GM23338 (cell line): ENCODE measurements at places on chromosomes 3 and 15. TPM values are rescaled to one million over a fixed set of nuclear protein-coding genes. Genes with fewer than 3 reads are reported as not detected.

The PLXND1 gene
- 30.7 and 60.4 TPM in 2 replicates for total RNA-seq

The SCG5 gene
- total RNA-seq, result 48.1 and 49.2 TPM in 2 replicates

The RTP1 gene
- total RNA-seq, result 4.4 and 5.9 TPM in 2 replicates

The CLDN1 gene
- 4.2 and 4.6 TPM in 2 replicates for total RNA-seq

The MASP1 gene
- 1.6 and 5.9 TPM in 2 replicates for total RNA-seq

The CDCP1 gene
- total RNA-seq, result 17.4 and 20.1 TPM in 2 replicates

The SI gene
- not detected in 2 replicates for total RNA-seq

The RYR3 gene
- 0.97 and 1.2 TPM in 2 replicates for total RNA-seq

The PARP16 gene
- 3.6 and 4.6 TPM in 2 replicates for total RNA-seq

The P2RY1 gene
- 54.6 and 59.8 TPM in 2 replicates for total RNA-seq

GRCh38 chr3:188332085-188332484, 178.1 kb downstream of the LPP start:
- H3K4me3 ChIP-seq, result no peak overlapping the region
- H3K27me3 ChIP-seq, result no peaks in the 10 kb centered on the region
- H3K27ac ChIP-seq, result no peak overlapping the region
- no peaks in the 10 kb centered on the region for H3K4me1 ChIP-seq

DNA sequence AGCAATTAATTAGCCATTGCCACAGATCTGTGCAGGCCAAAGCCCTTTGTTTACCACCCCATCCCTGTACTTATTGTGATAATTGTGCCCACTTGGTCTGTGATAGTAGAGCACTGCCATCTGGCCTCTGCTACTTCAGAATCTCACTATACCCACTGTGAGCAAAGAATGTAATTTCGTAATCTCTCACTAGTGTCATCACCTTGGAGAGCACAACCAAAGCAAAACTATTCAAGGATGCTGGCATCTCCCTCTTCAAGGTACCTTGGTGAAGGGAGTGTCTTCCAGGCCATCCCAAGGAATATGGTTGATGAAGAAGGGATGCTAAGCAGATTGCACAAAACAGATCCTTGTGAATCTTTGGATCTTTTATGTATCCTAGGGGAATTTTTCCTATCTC, 34.7 kb upstream of the NOX5 start:
- no peaks in the 10 kb centered on the region for H3K27me3 ChIP-seq
- no peak overlapping the region for H3K4me3 ChIP-seq
- DNase-seq, result no peak
- H3K27ac ChIP-seq, result no peak overlapping the region
- H3K4me1 ChIP-seq, result no peaks in the 10 kb centered on the region

DNA sequence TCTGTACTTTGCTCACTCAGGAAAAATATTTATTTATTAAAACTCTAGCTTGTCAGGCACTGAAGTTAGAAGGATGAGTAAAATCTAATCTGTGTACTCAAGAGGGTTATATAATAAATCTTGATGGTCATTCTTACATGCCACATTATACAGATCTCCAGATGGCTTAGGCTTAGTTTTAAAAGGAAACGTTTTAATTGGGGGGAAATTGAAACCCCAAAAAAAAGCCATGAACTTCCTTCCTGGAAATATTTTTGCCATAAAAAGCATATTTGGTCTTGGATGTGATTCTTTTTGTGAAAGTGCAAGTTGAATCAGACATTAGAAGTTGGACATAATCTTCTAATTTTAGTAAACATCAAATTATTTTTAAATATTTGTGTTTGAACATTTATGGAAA, 6.0 kb downstream of the SENP8 start:
- H3K27me3 ChIP-seq, result no peaks in the 10 kb centered on the region
- no peak overlapping the region for H3K27ac ChIP-seq
- H3K4me1 ChIP-seq, result peaks cover 9% of the 10 kb centered on the region; the same call in 1 of the 2 replicates
- H3K36me3 ChIP-seq, result no peaks in the 10 kb centered on the region
- no peak overlapping the region for H3K4me3 ChIP-seq

DNA sequence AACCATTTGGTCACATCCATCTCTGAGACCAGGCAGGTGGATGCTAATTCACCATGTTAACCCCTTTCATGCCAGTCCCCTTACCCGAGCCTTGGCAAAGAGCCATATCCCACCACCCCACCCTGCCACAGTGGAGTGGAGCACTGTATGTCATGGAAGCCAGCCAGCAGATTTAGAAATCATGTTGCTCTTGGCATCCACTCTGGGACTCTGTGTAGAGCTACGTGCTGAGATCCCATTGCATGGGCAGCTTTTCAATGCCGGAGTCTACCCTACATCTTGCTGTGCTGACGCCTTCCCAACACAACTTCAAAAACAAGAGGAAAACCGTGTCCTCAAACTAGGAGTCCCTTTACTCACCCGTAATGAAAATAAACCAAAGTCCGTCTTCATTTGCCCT, 131.0 kb downstream of the NTRK3 start:
- no peak for DNase-seq
- peaks cover 15% of the 10 kb centered on the region for H3K4me1 ChIP-seq
- H3K36me3 ChIP-seq, result no peaks in the 10 kb centered on the region
- H3K27ac ChIP-seq, result no peak overlapping the region
- H3K4me3 ChIP-seq, result no peak overlapping the region

GRCh38 chr3:52608337-52608736, 71.9 kb downstream of the UQCC5 start:
- no peaks in the 10 kb centered on the region for H3K27me3 ChIP-seq
- H3K4me3 ChIP-seq, result no peak overlapping the region
- no peaks in the 10 kb centered on the region for H3K4me1 ChIP-seq
- peak overlapping the region; percentile 43; the same call in 1 of the 2 replicates for H3K27ac ChIP-seq
- 0 out of 2 replicates have a peak, but pooled peaks cover 6% of the 10 kb centered on the region for H3K36me3 ChIP-seq

GRCh38 chr15:35376707-35377106, 169.3 kb downstream of the DPH6 start:
- no peak overlapping the region for H3K27ac ChIP-seq
- H3K4me3 ChIP-seq, result no peak overlapping the region
- H3K27me3 ChIP-seq, result no peaks in the 10 kb centered on the region

GRCh38 chr3:50550079-50550736, 17.3 kb downstream of the C3orf18 start:
- no peaks in the 10 kb centered on the region for H3K36me3 ChIP-seq
- H3K27ac ChIP-seq, result no peak overlapping the region
- peaks cover 7% of the 10 kb centered on the region; the same call in 1 of the 2 replicates for H3K4me1 ChIP-seq
- DNase-seq, result peak; percentile 89
- no peak overlapping the region for H3K4me3 ChIP-seq

- no peak overlapping the region for H3K4me3 ChIP-seq
- H3K27ac ChIP-seq, result no peak overlapping the region
- no peaks in the 10 kb centered on the region for H3K36me3 ChIP-seq
- H3K4me1 ChIP-seq, result no peaks in the 10 kb centered on the region
- DNase-seq, result no peak
These were observed 255.6 kb upstream of the CNTN4 start for GRCh38 chr3:1843111-1843510.
